ENCODE measurements at places on chromosomes 12 and 14.

- DNase-seq: no peak
Observed at GRCh38 chr12:65642061-65642661, 182.1 kb upstream of the HMGA2 start.

DNA sequence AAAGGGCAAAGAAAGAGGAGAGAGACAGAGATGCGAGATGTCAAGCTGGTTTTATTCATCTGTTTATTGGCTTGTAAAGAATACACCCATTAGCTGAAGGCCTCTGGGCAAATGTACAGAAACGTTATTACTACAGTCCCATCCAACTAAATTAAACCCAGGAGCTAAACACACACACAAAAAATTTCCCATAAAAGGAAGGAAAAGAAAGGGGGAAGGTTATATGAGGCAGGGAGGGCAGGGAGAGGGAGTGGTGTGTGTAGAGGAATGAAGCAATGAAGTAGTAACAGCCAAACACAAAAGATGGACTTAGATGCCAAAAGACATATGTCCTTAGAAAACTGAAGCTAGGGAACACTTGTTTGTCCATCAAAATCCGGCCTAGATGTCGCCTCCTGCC is 3.1 kb upstream of the MFAP5 start:
- no peak for DNase-seq

GRCh38 chr12:107736914-107737313 is 24.0 kb downstream of the PRDM4 start:
- DNase-seq: no peak

DNA sequence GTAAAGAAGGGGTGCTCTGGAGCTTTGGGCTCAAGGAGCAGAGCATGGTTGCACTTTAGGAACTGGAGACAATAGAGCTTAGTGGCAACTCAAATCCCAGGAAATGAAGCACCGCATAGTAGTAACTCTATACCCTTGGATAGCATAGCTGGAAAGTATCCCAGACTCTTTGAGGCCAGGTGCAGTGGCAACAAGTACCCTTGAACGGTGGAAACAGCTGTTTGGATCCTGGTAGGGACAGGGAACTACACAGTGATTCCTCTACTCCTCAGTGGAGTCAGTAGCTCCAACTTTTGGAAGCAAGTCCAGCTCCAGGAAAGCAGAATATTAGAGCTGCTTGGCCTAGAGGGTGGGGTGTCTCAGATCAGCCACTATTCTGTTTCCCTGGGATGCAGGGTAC is 129.0 kb upstream of the WSCD2 start:
- no peak for DNase-seq
